Stimulated activated CD4-positive, alpha-beta T cell treated with anti-CD3 and anti-CD28 coated beads, Interleukin-1b, Interleukin-23, amount 100 ng/mL, for 1 hour (primary cell): ENCODE measurements at places on chromosomes 4 and X.

DNA sequence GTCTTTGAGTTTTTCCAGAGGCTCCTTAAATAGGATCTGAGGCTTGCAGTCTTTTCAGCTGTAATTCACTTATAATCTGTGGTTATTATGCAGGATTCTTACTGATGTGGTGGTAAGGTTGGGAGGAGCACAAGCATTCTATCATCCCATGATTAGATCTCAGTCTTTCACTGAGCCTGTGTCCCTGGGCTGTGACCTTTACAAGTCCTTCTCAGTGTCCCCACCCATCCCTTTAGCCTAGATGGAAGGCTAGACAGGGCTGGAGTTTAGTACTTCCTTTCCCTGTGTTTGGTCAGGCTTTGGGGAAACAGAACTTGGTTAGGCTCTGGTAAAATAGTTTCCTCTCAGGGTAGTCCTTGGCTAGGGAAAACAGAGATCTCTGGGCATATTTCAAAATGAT lies 17.1 kb upstream of the NKAP start:
- no peak for DNase-seq

DNA sequence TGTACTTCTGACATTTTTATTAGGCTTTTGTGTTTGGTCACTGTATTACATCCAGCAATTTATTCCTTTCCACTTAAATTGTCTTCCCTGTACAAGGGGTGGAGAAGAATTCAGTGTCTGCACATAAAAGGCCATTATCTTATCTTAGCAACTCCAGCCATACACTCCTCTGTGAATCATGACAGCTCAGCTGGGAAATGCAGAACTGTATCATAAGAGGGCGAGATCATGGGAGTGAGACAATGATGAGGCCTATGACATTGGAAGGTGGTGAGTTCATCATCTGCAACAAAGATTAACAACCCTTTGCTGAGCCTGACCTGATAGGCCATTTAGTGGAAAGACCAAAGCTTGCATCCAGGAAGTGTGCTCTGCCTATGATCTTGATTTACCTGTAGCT lies 33.3 kb downstream of the SLIT2 start:
- no peak for DNase-seq

- DNase-seq: no peak
Measured at GRCh38 chr4:6046526-6047129, 28.4 kb upstream of the C4orf50 start.

DNA sequence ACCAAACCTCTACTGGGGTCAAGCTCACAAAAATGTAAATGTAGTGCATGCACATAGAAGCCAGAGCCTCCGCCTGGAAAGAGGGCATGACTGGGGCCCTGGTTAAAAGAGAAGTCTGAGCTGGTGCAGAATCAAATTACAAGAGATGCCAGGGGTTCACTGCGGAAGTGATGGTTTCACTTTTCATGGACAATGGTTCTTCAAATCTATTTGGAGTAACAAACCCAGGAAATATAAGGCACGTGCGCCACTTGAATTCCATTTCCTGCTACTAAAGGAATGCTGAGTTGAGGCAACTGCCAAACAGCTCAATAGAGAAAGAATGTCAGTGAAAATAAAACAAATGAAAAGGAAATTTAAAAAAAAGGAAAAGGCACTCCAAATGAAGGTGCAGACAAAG lies 79.8 kb downstream of the FUNDC1 start:
- no peak for DNase-seq

DNA sequence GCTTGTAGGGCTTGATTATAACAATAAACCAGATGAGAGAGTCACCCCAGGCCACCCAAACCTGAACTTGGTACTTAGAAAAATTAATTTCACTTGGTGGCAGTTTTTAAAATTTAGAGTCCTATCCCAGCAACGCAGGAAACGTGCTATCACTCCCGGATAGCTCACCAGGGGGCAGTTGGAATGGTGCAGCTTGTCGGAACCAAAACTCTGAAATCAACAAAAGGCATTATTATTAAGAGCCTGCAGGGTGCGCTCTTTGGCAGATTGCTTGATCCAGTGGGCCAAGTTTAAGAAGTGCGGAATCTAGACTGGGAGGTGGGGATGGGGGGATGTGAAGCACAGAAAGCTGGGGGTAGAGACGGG lies 2.4 kb downstream of the FRAS1 start:
- DNase-seq: no peak

GRCh38 chr4:9923195-9923812 lies 98.0 kb downstream of the SLC2A9 start:
- DNase-seq: no peak

DNA sequence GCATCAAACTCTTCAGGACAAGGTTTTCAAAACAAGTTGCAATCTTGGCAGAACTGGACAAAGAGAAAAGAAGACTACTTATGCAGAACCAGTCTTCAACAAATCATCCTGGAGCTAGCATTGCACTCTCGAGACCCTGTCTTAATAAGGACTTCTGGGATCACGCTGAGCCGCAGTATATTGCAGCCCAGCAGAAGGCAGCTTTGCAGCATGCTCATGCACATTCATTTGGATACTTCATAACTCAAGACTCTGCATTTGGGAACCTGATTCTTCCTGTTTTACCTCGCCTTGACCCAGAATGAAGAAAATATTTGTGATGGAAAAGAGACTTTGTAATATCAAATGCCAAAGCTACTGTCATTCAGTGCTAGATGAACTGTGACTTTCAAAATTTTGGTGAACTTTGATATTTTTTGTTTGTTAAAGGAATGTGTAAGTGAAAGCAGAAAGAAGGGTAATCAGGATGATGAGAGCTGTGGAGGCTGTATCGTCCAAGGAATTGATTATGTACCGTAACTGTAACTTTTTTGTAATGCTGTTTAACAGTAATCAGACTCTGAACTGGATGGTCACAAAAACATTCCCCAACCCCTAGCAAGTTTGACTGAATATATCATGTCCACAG lies 27.2 kb downstream of the HSPA4L start:
- DNase-seq: no peak

DNA sequence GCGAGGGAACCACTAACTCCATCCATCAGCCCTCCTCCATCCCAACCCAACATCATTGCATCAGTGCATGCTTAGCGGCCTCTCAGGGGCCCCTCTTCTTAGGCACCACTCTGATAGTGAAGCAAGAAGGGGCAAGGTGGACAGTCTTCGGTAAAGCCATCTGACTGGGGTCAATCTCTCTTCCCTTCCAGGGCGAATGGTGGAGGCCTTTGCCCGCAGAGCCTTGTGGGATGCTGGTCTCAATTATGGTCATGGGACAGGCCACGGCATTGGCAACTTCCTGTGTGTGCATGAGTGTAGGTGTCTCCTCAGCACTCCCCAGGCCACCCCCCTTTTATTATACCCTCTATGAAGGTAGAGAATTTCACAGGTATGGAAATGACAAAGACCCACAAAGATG lies 18.8 kb upstream of the SASH3 start:
- no peak for DNase-seq

DNA sequence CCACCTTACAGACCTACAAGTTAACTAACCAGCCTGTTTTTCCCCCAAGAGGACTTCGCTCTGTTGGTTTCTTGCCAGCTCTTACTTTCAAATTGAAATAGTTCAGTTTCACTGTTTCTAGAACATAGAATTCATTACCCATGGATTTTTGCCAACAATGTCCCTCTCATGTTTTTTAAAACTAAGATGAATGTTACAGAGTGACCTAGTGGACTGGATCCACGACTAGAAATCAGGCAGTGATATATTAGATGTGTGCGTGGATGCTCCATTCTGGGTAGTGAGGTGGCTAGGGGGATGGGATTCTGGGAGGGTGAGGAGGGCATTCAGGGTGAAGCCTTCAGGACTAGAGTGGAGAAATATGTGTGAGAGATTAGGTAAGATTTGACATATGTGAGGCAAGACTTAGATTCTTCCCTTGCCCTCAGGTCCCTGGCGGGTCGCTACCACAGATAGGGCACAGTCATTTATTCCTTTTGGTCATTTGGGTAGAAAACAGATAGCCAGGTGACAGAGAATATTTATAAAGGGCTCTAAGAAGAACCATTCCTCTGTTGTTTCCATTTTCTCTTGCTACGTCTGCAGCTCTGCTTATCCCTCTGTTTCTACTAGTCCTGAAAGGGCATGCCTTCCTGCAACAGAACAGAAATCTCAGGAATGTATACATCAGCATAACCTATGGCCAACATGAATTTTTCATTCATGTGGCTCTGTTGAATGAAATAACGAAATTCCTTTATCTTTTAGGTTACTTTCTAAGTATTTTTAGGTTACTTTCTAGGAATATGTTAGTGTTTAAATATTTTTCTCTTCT lies 15.4 kb upstream of the JADE1 start:
- no peak for DNase-seq

- no peak for DNase-seq
Measured at GRCh38 chr4:139754938-139755337, 89.3 kb downstream of the MGST2 start.

- no peak for DNase-seq
Measured at GRCh38 chrX:126065901-126066660, 100.0 kb downstream of the DCAF12L2 start.

GRCh38 chrX:48911412-48912182 lies at the start of gene SLC35A2:
TSS of gene SLC35A2 (minus strand) at chrX:48911646. CDS start at chrX:48911636, 10 bp downstream.
- peak; percentile 65 for DNase-seq

DNA sequence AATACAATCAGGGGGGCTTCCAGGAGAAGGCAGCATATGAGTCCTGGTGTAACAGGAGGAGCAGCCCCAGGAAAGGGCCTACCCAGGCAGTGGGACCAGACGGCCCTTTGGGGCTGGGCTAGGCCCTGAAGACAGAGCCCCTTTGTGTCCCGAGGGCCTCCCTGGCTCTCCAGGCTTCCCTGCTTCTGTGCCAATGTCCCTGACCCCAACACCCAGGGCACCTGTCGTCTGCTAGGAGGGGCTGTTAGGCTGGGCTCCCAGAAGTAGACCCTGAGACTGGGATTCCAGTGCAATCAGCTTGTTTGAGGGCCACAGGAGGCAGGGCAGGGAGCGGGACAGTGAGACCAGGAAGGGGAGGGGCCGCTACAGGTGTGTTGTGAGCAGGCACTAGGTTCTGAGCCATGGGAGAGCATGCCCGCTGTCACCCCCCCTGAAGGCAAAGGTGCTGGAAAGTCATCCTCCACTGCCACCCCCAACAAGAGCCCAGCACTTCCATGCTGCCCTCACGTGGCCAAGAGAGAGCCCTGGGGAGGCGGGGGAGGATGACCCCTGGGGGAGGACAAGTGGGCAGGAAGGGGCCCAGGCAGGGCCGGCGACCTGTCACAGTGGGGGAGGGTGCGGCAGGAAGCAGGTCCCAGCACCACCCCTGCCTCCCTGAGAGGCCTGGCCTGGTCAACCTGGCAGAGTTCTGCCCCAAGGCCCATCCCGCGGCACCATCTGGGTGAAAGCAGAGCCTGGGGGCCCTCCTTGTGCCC lies 64.8 kb downstream of the ADRA2C start:
- DNase-seq: no peak
